NCI-H1092 (cell line): ENCODE measurements at places on chromosomes 3 and 15.

DNA sequence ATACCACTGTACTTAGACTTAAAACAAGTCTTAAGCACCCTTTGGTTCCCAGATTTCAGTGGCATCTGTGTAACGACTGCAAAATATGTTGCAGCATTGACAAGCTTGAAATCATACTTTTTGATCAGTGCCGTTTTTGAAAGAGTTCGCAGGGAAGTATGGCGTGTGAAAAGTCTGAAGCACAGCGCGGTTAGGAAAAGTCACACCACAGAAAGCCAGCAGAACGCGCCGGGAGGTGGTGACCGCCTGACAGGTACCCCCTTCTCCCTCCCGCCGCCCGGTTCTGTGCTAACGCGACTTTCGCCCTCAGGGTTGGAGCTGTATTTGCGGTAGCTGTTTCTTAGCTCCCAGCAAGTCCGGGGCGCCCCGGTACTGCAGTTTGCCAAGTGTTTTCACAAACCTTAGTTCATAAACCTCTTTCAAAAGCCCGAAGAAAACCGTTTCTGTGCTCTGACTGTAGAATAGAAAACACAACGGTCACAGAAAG is 481 bp upstream of the CRYBG3 start:
- DNase-seq = peak; percentile 46

GRCh38 chr15:77529394-77530159 is 103.1 kb downstream of the LINGO1 start:
- DNase-seq = no peak

DNA sequence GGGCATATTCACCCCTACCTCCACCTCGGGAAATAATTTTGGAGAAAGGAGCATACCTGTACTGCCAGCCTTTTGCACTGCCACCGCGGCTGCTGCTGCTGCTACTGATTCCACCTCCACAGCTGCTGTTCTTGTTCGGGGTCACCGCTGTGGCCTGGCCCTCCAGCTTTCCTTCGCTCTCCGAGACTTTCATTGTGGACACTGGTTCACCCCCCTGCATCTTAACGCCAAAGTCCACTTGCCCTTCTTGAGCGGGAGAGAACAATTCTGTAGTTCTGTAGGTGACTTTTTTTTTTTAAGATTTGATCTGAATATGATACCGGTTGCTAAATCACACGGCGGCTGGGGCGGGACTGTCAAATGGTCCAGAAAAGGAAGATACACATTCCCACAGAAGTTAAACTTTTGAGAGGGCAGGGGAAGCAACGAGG is 701 bp downstream of the OSBPL11 start:
- no peak for DNase-seq

DNA sequence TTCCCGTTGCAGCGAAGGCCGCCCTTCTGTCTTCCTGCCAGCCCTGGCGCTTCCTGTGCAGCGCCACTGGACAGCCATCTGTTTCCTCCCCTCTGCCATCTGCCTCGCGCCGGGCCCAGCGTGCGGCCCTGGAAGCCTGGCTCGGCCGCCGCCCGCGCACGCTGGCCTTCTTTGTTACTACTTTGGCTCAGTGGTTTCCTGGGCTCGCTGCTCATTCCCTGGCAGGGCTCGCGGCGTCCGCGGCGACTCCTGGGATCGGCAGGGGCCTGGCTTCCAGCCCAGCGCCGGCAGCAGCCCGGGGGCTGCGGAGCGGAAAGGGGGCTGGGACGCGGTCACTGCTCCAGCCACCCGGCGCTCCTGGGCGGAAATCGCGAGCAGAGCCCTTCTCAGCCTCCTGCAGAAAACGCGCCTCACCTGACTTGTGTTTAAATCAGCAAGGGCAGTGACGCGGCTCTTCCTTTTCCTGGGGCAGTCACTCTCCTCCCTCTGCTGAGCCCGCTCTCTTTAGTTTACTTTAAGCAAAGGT is 10.0 kb downstream of the CMTM7 start:
- DNase-seq = peak; percentile 65

GRCh38 chr15:42094512-42094963 is at the start of gene PLA2G4D:
Gene PLA2G4D, minus strand, starts transcription at chr15:42094562. Its CDS starts 103 bp downstream, at chr15:42094459.
- DNase-seq = peak; percentile 47

GRCh38 chr3:129345971-129346370 is 67.3 kb downstream of the HMCES start:
- no peak for DNase-seq

DNA sequence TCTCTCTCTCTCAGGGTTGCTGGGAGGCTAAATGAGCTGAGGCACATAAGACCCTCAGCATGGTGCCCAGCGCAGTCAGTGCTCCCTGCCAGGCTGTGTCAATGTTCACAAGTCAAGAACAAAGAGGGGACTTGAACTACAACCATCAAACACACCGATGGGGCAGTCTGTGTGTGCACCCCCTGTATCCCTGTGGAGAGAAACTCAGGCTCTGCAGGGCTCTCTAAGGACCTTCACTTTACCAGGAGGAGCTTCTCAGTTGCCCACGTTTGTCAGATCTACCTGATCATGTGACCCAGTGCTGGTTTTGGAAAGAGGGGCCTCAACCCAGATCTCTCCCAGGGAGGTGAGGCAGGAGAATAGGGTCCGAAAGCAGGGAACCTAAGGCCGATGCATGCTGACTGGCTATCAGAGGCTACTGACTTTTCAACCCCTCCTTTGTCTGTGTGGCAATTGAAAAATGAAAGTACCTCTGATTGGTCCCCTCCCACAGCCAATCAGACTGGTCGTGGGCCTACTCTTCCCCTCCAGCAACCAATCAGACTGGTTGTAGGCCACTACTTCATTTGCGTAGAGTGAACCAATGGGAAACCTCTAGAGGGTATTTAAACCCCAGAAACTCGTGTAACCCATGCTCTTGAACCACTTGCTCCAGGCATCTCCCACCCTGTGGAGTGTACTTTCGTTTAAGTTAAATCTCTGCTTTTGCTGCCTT is 34.0 kb downstream of the RHCG start:
- no peak for DNase-seq

DNA sequence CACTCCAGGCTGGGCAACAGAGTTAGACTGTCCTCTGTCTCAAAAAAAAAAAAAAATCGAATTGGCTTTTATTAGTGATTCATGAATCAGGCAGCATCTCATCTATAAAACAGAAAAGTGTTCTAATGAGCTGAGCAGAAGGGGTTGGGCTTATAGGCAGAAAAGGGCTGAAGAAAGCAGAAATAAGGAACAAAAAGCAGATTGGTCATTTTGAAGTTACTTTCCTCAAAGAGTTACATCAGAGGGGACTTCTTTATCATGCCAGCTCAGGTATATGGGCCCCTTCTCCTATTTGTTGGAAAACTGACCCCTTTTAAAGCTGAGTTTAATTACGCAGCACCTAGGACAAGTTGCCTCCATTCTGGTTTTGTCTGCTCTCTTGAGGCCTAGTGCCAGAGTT is 722 bp upstream of the POGLUT1 start:
- DNase-seq = no peak

DNA sequence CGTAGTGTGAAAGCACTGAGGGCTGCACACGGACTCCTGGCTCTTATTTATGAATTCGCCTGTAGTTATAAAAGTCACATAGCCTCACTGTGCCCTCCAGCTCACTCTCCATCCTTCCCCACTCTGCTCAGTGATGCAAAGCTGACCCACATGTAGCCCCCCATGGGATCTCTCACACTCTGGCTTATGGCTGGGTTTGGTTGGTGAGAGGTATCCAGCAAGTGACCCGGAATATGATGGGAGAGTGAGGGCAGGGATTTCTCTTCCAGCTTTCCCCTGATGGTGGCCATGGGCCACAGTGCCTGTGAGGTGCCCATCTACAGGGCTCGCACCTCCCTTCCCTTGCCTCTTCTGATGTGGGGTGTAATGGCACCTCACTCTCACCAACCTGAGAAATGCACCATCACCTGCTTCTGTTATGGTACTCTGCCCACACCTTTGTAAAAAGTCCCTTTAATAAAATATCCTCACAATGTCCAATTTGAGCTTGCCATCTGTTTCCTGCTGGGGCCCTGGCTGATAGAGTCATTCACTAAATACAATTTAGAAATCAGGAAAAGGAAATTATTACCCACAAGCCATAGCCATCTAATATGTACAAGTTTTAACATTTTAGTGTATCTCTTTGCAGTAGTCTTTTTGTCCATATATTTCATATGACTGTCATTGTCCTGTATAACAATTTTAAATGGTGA is 93.6 kb downstream of the SCN11A start:
- DNase-seq = no peak

DNA sequence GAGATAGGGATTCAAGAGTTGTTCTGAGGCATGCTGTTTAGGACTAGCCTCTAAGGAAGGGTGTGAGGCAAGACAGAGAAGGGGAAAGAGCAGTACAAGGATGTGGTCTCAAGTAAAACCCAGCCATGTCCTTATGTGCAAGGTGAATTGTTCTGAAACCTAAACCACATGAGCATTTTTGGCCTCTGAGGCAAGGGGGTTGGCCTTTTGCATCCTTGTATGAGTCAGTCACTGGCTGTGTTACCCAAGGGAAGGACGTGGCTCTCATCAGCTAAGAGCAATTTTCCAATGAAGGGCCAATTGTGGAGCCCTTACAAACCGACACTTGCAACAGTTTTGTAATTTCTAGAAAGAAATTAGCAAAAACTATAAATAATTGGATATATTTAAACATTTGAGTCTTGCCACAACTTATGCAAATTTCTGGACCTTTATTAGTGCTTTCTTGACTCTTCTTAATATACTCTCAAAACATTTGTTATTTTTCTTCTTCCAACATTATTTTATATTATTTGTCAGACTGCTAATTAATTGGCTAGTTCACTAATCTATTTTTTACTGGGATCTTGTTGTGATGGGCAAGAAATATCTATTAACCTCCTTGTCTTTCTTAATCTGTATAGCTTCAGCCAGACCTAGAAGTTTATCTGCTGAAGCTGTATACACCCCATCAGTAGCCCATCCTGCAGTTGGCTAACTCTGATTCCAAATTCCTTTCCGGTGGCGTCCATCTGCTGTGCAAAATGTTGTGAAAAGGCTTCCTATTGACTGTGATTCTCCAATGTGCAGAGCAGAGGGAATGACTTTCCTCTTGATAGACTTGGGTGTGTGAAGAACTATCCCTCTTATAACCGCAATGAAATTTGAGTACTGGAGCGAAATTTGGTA is 97.7 kb upstream of the P2RY1 start:
- DNase-seq = no peak

DNA sequence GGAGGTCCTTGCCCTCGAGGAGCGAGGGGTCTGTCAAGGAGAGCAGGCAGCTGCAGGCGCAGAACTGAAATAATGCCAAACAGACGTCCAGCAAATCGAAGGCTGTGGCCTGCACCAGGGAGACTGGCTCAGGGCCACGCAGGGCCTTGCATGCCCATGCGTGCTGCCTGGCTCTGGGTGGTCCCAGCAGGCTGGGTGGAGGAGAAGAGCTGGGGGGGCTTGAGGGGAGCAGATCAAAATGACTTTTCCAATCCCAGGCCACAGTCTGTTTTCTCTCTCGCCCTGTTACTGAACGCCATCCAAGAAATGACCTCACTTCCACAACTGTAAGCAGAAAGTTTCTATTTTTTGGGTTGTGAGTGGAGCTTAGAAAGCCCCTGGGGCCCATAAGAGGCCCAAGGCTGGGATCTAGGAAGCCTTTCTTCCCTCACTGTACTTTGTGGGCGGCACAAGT is 96.9 kb upstream of the RPL32 start:
- DNase-seq = no peak

GRCh38 chr3:126135071-126135405 is 45.3 kb downstream of the ALDH1L1 start:
- DNase-seq = no peak

- no peak for DNase-seq
These were observed 120.8 kb downstream of the TPRA1 start for GRCh38 chr3:127469760-127470159.

- no peak for DNase-seq
These were observed 23.8 kb upstream of the ZNF148 start for GRCh38 chr3:125398952-125399351.

GRCh38 chr3:133301194-133301593 is 98.7 kb upstream of the BFSP2 start:
- DNase-seq = no peak
